CD8-positive, alpha-beta T cell (primary cell): ENCODE measurements at places on chromosomes 13 and 19.

GRCh38 chr13:53045189-53045588 lies 16.6 kb downstream of the OLFM4 start:
- no peak for DNase-seq

GRCh38 chr13:51919531-51919930 lies 57.8 kb downstream of the CCDC70 start:
- DNase-seq: no peak

- no peak for DNase-seq
These were observed 4.8 kb upstream of the ZNF536 start for GRCh38 chr19:30367421-30367820.

DNA sequence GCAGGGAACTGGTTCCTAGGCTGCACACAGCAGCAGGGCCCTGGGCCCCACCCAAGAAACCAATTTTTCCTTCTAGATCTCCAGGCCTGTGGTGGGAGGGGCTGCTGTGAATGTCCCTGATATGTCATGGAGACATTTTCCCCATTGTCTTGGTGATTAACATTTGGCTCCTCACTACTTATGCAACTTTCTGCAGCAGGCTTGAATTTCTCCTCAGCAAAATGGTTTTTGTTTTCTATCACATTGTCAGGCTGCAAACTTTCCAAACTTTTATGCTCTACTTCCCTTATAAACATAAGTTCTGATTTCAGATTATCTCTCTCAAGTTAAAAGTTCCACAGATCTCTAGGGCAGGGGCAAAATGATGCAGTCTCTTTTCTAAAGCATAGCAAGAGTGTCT lies 310.2 kb upstream of the PCDH20 start:
- DNase-seq: no peak
